ENCODE measurements at places on chromosomes 4 and X. TPM values are rescaled to one million over a fixed set of nuclear protein-coding genes. Genes with fewer than 3 reads are reported as not detected.

TRIM2 gene
- total RNA-seq: 21.7 TPM

IBSP gene
- total RNA-seq: 0.19 TPM

CXCL6 gene
- 349 TPM for total RNA-seq

LARP1B gene
- total RNA-seq: 18.6 TPM

All from regular cardiac myocyte (primary cell).